RPMI7951 (cell line): ENCODE measurements at places on chromosomes 7 and 10. TPM values are rescaled to one million over a fixed set of nuclear protein-coding genes. Genes with fewer than 3 reads are reported as not detected.

DNA sequence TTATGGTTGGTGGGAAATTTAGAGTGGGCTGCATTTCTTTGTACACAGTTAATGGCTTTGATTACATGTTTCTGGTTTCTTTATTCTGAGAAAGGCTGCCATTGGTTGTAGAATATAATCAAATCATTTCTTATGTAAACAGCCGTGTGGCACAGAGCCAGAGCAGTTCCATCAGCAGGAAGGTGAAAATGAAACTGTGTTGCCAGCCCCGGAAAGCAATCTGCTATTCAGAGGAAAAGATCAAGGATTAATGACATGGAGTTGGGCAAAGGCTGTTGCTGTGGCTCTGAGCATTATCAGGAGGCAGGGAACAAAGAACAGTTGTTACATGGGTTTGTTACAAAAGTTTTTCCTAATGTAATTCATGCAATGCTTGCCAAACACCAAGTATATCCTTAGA is 74.2 kb upstream of the ZNF716 start:
- DNase-seq: no peak

- DNase-seq: no peak
These were observed 50.8 kb downstream of the RBM20 start for GRCh38 chr10:110694820-110695538.

GRCh38 chr7:144416341-144416740 is 12.8 kb upstream of the NOBOX start:
- no peak for DNase-seq

- DNase-seq: no peak
These were observed 83.5 kb downstream of the SGMS1 start for GRCh38 chr10:50540069-50540825.

DNA sequence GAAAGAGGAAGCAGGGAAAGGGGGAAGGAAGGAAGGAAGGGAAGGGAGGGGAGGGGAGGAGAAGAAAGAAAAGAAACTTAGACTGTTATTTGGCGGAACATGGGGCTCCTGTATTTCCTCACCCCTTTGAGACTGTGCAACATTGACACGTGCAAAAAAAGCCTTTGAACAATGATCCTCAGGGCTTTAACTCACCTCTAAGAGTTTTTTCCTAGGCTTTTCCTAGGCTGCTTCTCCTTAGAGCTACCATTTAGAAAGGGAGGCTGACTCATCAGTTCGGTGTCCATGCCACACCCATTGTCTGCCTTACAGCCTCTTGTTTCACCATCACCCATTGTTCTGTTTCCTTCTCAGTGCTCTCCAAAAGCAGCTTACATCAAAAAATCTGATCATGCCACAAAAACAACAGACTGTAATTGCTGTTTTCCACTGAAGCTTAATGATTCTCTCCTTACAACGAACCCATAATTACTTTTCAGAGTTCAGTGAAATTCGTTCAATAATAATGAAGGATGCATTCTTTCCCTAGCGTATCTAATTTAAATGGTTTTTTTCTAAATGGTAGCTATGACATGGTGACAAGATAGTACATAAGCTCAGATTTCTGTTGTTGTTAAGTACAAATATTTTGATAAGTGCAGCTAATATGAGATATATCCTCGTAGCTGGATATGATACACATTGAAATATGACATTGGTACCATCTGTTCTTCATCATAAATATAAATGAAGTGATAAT is 90.8 kb downstream of the PRLHR start:
- peak; percentile 76 for DNase-seq

- peak; percentile 85 for DNase-seq
These were observed 153.2 kb upstream of the FZD8 start for GRCh38 chr10:35795131-35795824.

- no peak for DNase-seq
These were observed 199.1 kb upstream of the LYZL2 start for GRCh38 chr10:30828680-30829079.

CPEB3 gene
- 0.49 and 0.72 TPM in 2 replicates for total RNA-seq

SLC26A3 gene
- total RNA-seq: not detected in 2 replicates
